ENCODE measurements at places on chromosomes 3 and 15. TPM values are rescaled to one million over a fixed set of nuclear protein-coding genes. Genes with fewer than 3 reads are reported as not detected.

The EBLN2 gene
- total RNA-seq, result 4.8 TPM

The CTXN2 gene
- not detected for total RNA-seq

The LRTM1 gene
- not detected for total RNA-seq

The C3orf85 gene
- not detected for total RNA-seq

The CP gene
- total RNA-seq, result 3.5 TPM

The INSYN1 gene
- 2.7 TPM for total RNA-seq

DNA sequence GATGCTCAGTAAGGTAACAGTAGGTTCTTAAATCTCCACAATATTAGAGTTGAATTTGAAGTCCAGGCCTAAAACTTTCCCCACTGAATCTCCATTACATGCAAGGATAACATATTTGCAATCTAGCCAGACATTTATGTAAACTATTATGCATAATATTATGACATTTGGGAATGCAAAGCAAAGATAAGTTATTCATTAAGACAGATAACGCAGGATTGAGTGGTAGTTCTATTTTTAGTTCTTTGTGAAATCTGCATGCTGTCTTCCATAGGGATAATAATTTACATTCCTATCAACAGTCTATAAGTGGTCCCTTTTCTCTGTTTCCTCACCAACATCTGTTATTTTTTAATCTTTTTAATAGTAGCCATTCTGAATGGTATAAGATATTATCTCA is 333.5 kb downstream of the AGBL1 start:
- DNase-seq, result no peak

DNA sequence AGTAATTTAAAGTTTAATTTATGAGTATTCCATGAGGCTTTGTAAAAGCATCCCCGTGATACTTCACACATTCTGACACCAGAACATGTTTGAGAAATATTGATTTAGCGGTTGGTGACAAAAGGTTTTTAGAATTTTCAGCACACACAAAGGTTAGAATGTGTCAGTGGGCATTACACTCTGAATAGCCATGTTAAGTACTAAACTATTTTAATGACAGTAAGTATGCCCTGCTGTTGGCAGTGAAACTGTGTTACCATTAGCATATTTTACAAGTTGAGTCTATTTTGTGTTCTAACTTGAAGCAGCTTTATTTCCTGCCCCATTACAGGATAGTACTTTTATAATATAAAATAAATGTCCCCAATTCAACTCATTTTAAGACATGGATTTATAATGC is 66.5 kb downstream of the ADAMTSL3 start:
- DNase-seq, result no peak

- no peak for DNase-seq
Measured at GRCh38 chr3:73561494-73561893, 63.2 kb downstream of the PDZRN3 start.

DNA sequence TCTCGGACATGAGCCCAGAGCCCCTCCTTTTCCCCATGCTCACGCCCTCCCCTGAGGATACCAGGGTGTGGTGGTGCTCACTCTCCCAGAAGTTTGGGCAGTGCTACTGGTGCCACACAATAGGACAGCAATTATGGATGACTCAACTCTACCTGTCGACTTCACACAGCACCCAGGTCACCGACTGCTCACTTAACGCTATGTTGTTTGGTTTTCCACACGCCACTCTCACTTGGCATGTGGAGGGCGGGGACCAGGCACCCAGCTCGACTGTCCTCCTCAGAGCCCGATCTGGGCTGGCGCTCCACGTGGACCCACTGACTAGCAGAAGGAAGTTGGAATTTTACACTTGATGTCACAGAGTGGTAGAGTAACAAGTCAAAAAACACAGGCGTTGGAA is 30.9 kb downstream of the STIMATE start:
- DNase-seq, result no peak

- DNase-seq, result no peak
Measured at GRCh38 chr15:79582650-79583049, 150.5 kb downstream of the MINAR1 start.

DNA sequence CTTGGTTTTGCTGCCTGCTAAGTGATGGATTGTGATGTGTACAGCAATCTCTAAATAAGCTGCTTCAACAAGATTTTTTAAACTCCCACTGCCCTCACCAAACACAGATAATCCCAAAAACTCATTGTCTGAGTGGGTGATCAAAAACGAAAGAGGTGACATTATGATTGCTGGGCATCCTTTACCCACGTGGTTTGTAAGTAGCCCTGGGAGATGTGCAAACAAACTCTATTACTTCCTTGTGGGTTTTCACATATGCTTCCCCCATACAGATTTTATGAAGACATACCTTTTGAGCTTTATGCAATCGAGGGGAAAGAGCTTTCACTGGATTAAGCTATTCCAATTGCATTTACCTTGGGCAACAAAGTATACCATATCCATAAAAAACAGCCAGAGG is 1000.4 kb downstream of the FHIT start:
- DNase-seq, result no peak

DNA sequence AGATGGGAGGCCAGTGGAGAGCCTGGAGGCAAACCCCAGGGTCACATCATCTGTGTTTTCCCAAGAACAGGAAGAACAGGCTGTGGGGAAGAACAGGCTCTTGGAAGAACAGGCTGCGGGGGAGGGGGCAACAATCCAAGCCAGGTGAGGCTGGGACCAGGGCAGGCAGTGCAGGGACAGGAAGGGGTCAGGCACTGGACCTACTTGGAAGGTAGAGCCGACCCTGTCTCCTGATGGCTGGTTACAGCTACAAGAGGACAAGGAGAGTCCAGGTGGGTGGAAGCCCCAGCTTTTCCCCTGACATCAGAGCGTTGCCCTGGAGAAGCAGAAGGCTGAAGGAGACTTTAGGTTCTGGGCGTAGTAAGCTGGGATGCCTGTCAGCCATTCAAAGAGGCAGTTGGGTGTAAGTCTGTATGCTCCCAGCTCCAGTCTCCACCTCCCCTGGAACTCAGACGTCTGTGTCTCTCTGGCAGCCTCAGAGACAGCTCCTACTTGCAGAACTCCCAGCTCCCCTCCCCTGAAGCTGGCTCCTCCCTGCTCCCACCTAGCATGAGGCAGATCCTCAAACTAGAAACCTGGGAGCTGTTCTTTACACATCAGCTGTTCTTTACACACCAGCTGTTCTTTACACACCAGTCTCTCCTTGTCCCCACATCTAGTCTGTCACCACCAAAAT is 130.9 kb downstream of the DNAJB8 start:
- DNase-seq, result no peak

- DNase-seq, result peak; percentile 11
Measured at GRCh38 chr3:102163039-102163817, 271.6 kb upstream of the ZPLD1 start.

DNA sequence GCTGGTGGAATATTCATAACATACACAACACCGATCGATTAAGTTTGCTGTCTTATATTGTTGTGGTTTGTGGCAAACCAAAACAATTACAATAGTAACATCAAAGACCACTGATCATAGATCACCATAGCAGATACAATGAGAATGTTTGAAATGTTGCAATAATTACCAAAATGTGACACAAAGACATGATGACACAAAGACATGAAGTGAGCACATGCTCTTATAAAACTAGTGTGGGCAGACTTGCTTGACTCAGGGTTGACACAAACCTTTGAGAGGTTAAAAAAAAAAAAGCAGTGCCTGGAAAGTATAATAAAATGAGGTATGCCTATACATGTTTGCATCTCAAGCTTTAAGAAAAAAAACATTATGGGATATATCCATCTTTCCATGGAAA is 130.3 kb downstream of the NR1I2 start:
- no peak for DNase-seq

DNA sequence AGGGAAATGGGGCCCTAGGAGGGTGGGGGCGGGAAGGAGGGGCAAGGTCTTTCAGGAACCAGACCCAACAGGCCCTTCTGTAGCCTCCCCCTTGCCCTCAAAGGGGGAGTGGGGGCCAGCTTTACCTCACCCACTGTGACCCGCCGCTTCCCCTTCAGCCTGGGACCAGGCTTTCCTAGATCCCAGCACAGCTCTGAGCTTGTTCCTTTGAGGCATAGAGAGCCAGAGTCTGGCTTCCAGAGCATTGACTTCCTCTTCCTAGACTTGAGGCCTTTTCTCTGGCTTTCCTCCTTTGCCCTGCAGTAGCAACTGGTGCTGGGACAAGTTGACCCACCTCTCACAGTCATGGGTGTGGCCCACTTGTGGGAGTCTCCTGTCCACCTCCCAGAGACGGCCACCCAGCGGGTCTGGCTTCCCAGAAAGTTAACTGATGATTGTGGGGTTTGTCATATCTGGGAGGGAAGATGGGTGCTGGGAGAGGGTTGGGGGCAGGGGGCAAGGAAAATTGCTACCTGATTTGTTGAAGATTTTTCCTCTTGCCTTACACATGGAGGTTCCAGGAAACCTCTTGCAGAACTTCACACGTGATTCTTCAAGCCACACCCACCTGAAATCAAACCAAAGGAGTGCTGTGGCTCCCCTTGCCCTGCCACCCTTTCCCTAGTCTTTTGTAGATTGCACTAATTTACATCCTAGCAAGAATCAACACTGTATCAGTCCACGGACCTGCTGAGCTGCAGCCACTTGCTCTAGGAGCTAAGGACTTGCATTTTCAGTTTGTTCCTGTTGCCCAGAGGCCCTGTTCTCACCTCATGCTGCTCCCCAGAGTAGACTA is 4.1 kb upstream of the CHST14 start:
- DNase-seq, result no peak

GRCh38 chr15:75775296-75776064 is 62.8 kb upstream of the CSPG4 start:
- no peak for DNase-seq

DNA sequence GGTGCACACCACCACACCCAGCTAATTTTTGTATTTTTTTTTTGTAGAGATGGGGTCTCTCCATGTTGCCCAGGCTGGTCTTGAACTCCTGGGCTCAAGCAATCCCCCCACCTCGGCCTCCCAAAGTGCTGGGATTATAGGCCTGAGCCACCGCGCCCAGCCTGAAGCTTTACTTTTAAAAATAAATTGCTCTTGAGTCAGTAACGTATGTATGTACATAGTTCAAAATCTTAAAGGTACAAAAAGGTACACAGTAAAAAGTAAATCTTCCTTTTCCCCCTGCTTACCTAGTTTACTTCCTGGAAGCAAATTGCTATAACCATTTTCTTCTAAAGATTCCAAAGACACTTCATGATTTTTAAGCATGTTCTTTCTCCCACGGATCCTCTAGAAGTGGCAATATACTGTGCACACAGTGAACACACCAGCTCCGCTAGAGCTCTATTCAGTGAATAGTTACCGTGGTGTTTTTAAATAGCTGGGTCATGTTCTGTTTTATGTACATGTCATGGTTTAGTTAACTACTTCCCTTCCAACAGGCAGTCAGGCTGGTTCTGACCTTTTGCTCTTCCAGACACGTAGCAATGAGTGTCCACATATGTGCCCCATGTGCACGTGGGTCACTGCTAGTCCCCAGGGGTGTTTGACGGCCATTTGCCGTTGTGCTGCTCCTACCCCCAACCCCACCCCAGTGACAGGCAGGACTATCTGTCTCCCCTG is 82.1 kb downstream of the EEFSEC start:
- DNase-seq, result no peak

- DNase-seq, result no peak
Measured at GRCh38 chr3:16480861-16481545, 32.5 kb downstream of the RFTN1 start.

DNA sequence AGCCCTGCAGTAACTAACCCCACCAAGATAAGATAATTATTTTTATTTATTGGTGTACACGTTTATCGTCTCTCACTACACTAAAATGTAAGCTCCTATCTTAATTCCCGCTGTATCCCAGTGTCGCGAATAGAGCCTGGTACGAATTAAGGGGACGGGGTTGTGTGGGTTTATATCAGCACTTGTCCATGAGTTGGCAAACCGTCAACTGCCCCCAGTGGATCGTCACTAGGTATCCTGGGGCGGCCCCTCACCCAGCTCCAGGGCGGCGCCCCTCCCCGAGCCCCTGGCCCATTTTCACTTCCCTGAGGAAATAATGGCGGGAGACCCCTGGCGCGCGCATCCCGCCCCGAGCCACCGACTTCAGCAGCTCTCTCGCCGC is 465 bp downstream of the RUVBL1 start:
- DNase-seq, result no peak

Measured in gastrocnemius medialis (tissue), 4 donors.